ENCODE measurements at places on chromosomes 13 and 19.

DNA sequence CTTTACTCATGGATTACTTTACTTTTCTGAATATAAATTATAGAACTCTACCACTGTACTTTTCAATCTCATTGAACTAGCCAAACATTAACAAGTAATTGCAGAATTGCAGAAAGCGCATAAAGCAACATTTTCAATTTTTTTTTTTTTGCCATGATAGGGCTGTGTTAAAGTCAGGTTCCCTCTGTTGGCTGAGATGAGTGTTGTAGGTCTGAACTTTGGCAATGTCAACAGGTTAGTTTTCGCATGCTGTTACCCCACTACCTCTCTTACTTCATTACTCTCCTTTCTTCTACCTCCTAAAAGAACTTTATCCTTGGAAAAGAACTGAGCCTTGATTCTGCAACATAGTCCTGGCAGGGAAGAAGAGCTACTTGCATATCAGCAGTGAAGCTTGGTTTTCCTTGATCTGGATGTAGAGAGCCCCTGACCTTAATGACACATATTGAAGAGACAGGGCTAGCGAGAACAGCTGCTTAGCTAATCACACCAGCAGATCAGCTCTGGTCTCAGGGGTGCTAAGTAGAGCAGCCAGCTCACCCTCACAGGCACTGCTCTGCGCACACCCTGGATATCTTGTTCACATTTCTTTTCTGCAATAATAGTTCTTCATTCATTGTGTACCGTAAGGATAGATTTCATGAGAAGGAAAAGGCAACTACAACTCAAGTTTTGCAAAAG is 119.5 kb downstream of the FLT1 start:
- no peak for DNase-seq

- DNase-seq, result no peak
Observed at GRCh38 chr19:46481947-46482346, 10.6 kb upstream of the PNMA8A start.

GRCh38 chr19:1318678-1319471 is 33.2 kb downstream of the EFNA2 start:
- DNase-seq, result no peak

DNA sequence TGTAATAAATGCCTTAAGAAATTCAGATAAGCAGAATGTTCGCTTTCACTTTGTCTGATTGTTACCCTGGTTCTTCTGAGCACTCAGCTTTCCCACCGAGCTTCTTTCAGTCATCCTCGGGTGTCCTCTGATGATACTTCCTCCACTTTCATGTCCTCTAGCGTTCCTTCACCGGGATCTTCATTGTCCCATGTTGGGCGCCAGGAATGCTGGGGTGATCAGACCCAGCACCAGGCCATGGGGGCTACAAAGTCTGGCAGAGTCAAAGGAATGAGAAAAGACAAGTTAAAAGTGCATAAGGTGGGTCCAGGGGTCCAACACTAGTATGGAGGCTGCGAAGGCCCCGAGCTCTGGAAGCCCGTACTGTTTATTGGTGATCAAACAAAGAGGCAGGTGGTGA is 11.7 kb upstream of the C19orf84 start:
- no peak for DNase-seq

DNA sequence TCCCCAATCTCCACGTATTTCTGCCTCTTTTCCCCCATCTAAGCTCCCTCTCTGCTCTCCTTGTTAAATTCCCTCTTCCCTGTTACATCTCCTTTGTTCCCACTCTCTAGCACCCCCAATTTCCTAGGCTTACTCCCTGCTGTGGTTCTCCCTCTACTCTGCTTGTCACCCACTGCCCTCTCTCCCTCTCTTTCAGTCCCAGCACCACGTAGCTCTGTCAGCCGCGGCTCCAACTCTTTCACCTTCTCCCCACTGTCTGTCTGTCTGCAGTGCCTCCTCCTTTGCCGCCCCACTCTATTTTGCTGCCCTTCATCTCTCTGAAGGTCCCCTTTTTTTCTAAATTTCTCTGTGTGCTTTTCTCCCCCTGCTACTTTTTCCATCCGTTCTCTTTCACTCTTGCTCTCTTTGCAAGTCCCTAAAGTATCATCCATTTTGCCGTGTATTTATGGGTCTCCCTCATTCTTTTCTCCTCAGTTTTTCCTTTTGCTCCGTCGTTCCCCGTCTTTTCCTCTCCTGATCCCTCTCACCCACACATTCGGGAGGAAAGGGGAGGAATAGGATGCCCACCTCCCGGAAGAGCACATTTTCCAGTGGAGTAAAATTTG is 937 bp downstream of the ZNF841 start:
- no peak for DNase-seq

GRCh38 chr19:55913643-55914268 is 18.4 kb downstream of the NLRP13 start:
- no peak for DNase-seq

DNA sequence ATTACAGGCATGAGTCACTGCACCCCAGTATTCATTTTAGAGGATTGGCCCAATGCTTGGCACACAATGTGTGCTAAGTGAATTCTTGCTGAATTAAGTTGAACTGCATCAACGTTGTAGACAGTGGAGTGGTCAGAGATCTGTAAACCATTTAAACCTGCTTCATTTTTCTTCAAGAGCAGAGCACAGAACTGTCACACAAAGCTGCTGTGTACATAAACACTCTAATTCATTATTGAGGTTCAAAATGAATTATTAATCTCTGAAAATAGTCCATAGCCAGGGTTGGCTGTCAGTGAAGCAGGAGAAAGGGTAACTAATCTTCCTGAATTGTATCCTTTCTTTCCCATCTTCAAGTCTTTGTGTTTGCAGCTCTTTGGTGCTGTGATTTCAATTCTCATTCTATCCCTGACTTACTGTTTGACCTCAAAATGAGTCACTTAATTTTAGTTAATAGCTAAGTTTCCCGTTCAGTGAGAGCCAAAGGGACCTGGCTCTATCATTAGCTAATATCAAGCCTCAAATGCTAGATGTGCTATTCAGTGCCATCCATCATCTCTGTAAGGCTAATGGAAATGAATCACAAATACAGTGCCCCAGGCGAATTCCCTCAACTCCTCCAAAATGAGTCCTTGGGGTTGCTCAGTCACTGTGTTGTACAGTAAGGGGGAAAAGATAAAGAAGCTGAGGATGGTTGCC is 77.0 kb upstream of the TSC22D1 start:
- no peak for DNase-seq

DNA sequence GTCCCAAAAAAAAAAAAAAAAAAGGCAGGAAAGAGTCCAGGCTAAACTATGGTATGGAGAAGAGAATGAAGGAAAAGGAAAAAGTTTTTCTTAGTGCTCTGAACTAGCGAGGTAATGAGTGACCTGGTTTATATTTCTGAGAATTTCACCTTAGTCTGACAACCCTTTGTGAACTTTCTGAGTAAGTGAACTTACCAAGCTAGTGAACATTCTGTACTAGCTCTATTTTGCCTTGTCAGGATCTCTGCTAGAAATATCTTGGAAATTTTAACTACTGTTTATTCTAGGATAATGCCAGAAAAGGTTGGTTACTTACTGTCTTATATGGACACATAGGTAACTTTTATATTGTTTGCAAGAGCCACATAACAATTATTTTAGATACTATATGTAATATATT is 4.4 kb downstream of the TRIM13 start:
- DNase-seq, result no peak

GRCh38 chr13:42361701-42362100 is 89.7 kb downstream of the AKAP11 start:
- DNase-seq, result no peak

GRCh38 chr13:50244713-50245574 is 229.7 kb downstream of the KCNRG start:
- peak; percentile 19 for DNase-seq

Data from activated gamma-delta T cell treated with Interleukin-2 at 50 U/mL for 16 hours (primary cell).